Bronchus fibroblast of lung (primary cell): ENCODE measurements at places on chromosomes 11 and 22. TPM values are rescaled to one million over a fixed set of nuclear protein-coding genes. Genes with fewer than 3 reads are reported as not detected.

Gene SYCE3
- not detected in 2 replicates for total RNA-seq

Gene OMP
- total RNA-seq: 2.9 TPM in 1 of 2 replicates, not detected in the other

Gene ARVCF
- total RNA-seq: 8.4 and 9.4 TPM in 2 replicates

Gene PAMR1
- total RNA-seq: 25.1 and 26.1 TPM in 2 replicates

Gene CRYAB
- 13.4 and 20.0 TPM in 2 replicates for total RNA-seq

Gene WNT7B
- total RNA-seq: 2.5 and 3.4 TPM in 2 replicates

Gene VPREB1
- not detected in 2 replicates for total RNA-seq

Gene OR5A1
- total RNA-seq: not detected in 2 replicates

Gene LRRC74B
- total RNA-seq: not detected in 2 replicates

Gene BAIAP2L2
- total RNA-seq: 0.17 and 0.59 TPM in 2 replicates

Gene NXPE1
- total RNA-seq: not detected in 2 replicates

Gene VSIG2
- total RNA-seq: 0.17 and 0.74 TPM in 2 replicates
